ENCODE measurements at places on chromosomes 13 and 19.

DNA sequence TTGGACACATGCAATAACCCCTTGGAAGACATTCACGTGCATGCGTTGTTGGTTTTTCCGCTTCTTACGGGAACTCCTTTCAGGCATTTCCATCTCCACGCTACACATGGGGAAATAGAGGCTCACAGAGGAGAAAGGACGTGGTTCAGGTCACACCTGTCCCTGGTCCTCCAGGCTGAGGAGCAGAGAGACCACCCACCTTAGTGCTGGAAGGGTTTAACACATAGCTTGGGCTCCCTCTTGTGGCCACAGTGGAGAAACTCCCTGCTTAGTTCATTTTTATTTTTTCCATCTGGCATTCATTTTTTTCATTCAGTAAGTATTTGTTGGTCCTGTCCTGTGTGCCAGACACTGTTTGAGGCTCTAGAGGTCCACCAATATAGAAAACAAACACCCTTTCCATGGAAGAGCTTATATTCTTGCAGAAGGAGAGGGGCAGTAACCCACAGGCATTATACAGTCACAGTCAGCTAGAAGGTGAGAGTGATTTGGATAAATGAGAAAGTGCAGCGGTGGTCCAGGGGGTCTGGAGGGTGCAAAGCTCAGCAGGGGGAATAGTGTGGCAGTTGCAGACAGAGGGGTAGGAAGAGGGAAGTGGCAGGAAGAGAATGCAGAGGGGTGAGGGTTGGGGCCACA lies 24.2 kb upstream of the TTYH1 start:
- DNase-seq: peak; percentile 57

GRCh38 chr19:1167687-1168571 lies 6.1 kb downstream of the SBNO2 start:
- DNase-seq: peak; percentile 49

- no peak for DNase-seq
These were observed 21.2 kb upstream of the RBM26 start for GRCh38 chr13:79427265-79427664.

DNA sequence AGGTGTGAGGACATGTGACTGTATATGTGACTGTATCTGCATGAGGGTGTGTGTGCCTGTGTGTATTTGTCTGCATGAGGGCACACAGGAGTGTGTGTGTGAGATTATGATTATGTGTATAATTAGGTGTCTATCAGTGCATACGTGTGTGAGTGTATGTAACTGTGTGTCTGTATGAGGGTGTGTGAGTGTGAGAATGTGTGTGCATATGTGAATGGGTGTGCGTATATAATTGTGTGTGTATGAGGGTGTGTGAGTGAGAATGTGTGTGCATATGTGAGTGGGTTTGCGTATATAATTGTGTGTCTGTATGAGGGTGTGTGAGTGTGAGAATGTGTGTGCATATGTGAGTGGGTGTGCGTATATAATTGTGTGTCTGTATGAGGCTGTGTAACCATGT lies 3.0 kb upstream of the ACSBG2 start:
- DNase-seq: no peak

DNA sequence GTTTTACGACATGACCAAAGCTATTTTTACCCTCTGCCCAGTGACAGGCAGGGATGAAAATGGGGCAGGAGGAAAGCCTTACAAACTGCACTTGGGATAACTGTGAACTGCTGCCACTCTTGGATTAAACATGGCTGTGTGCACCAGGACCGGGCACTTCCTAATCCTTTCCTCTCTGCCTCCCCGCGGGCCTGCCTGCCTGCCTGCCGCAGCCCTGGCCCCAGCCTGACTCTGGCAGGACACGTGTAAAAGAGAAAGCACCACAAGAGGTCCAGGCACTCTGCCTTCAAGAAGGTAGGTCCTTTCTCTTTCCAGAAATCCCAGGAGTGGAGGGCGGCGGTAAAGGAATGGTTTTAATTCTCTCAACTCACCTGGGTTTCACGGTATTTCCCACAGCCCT lies 4.8 kb downstream of the TSHZ3 start:
- DNase-seq: no peak

DNA sequence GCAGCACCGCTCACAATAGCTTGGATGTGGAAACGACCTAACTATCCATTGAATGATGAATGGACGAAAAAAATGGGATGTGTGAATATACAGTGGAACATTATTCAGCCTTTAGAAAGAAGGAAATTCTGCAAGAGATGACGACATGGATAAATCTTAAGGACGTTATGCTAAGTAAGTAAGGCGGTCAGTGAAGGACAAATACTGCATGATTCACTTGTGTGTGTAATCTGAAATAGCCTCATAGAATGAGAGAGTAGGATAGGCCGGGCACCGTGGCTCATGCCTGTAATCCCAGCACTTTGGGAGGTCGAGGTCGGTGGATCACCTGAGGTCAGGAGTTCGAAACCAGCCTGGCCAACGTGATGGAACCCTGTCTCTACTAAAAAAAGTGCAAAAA lies 25.4 kb upstream of the ZNF766 start:
- no peak for DNase-seq

GRCh38 chr19:35125270-35125717 lies 9.6 kb downstream of the LGI4 start:
- DNase-seq: no peak

DNA sequence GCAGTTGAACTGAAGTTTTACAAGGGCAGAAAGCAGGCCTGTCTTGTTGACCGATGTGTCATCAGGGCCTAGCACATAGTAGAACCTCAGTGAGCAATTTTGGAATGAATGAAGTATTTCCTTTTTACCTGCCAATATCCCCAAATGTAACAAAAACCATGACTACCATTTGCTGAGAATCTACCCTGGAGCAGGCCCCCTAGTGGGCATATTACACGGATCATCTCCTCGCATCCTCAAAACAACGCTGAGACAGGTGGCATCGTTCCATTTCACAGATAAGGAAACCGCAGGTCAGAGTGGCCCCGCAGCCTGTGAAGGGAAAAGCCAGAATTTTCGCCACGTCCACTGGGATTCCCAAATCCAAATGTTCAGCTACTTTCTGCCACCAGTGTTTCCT lies 77.9 kb downstream of the CACNA1A start:
- peak; percentile 17 for DNase-seq

DNA sequence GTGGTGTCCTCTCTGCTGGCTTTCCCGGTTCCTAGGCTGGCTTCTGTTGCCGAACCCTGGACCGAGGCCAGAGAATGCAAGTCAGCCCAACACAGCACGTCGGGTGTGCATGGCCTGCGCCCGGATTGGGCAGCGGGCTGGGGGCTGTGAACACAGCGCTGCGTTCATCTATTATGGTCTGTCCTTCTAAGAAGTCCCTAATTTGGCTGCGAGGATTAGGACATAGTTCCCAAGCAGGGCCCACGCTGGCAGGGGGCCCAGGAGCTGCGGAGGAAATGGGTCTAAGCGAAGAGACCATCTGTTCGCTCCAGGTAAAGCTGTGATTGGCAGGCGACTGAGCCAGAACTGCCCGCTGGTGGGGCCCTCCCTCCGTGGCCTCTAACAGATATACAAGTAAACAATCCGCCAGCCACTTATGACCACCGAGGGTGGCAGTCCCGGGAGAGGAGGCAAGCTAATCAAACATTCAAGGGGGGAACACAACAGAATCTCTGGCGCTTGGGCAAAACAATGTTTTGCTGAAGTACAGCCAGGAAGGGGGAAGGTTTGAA lies 6.0 kb downstream of the SYCE2 start:
- peak; percentile 30 for DNase-seq

DNA sequence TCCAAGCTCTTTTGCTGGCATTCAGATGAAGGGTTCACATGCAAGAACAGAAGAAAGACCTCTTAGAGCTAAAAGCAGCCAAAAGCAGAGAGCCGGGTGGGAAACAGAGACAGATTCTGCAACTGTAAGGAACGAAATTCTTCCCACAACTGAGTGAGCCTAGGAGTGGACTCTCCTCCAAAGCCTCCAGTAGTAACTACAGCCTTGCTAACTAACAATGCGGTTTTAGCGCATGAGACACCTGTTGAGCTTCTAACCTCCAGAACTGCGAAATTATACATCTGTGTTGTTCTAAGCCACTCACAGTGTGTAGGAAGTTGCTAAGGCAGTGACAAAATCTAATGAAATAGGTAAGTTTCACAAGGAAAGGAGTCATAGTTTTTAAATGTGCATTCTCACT lies 98.1 kb upstream of the SLITRK1 start:
- no peak for DNase-seq

GRCh38 chr13:66367356-66367755 lies 862.8 kb downstream of the PCDH9 start:
- DNase-seq: no peak

GRCh38 chr19:36672368-36672767 lies 5.7 kb upstream of the ZNF461 start:
- DNase-seq: no peak

- DNase-seq: no peak
These were observed 139.4 kb downstream of the SIPA1L3 start for GRCh38 chr19:38046254-38047048.

GRCh38 chr13:113448885-113449692 lies 4.2 kb downstream of the ADPRHL1 start:
- peak; percentile 57 for DNase-seq

DNA sequence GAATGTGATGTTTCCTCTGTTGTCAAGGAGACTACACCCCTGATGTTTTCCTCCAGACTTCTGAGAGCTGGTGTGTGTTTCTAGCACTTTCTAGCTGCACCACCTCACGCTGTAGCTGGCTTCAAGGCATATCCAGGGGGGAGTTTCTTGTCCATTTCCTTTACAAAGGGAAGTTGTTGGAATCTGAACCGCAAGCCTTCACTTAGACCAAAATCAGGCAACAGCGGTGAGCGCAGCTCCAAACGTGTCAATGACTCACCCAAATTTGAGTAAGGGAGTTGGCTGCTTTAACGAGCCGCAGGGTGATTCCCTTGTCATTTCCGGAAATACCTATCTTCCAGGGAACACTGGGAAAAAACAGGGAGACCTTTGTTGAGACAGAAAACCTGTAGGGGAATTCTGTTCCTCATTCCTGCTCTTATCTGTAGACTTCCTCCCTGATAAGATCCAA lies 2.5 kb downstream of the LDLR start:
- peak; percentile 97 for DNase-seq

DNA sequence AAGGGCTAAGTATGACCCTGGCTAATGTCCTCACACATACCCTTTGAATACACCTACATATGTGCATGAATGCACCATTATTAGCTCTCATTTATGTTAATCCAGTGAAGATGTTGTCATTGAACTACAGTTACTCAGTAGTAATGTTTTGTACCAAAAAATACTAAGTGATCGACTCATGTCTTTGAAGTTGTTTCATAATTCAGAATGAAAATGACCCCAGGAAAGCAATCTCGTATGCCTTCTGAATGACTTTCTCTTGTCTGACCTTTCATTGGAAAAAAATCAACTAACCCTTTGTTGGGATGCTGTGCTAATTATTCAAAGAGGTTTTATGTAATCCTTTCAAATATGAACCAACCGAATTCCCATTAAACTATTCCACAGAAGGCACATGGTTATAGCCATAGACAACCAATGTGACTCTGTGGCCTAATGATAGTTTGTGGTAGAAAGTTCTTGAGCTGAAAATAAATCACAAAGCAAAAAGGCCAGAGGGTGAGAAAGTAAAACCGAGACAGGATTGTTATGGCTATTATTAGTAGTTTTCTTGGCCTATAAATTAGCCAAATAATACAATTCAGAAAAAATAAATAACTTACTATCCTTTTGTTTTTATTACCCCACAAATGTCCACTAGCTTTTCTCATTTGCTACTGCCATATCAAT lies 86.8 kb upstream of the STARD13 start:
- no peak for DNase-seq

GRCh38 chr19:40147693-40148347 lies 43.4 kb upstream of the MAP3K10 start:
- DNase-seq: peak; percentile 82

GRCh38 chr13:98997011-98997730 lies 19.3 kb upstream of the DOCK9 start:
- DNase-seq: no peak

DNA sequence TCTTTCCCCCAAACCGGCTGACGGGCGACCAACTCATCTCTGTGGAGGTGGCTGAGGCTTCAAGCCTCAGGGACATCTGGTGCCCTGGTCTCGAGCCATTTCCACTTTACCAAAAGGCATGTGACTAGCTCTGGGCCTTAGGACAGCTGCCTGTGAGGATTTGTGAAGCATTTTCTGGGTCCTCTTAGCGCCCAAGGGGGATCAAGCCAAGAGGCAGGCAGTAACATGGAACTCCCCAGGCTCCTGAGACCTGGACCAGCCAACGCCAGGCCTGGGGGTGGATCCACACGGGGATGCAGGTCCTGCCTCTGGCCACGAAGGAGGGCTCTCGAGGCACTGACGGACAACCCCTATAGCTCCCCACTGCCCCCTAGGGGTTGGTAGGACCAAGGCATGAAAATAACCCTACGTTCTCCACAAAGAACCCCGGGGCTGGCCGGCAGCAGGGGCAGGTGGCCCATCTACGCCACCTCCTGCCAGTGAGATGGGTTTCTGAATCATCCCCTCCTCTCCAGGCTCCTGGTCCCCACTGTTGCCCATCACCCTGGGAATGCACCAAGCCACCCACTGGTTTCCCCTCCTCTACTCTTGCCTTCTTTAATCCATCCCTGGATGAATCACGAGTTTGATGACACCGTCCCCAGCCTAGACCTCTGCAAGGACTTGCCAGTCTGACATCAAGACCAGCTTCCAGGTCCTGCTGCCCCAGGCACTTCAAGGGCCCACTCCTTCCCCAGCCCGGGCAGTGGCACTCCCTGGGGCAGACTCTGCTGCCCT lies 7.0 kb upstream of the MYDGF start:
- peak; percentile 56 for DNase-seq

DNA sequence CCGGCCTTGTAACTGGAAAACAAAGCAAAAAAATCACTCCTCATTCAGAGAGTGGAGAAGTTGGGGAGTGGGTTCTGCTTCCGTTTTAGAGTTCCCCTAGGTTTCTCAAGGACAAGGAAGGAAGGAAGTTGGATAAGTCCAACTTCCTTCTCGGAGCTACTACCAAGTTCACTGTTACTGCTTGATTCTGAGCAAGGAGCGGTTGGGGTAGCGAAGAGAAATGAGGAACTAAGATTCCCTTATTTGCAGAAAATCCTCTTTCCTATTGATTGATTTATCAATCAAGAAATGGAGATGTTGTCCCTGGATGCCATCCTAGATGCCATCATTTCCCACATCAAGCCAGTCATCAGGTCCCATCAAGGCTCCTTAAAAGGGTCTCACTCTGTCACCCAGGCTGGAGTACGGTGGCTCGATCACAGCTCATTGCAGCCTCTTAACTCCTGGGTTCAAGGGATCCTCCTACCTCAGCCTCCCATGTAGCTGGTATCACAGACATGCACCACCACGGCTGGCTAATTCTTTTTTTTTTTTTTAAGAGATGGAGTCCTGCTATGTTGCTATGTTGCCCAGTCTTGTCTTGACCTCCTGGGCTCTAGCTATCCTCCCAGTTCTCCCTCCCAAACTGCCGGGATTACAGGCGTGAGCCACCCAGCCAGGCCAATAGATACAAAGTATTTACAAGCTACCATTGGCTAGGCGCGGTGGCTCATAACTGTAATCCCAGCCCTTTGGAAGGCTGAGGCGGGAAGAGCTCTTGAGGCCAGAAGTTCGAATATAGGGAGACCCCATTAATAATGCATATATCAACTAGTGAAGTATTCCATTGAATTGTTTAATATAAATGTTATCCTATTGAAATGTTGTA lies 809 bp upstream of the B9D2 start:
- no peak for DNase-seq

All from epithelial cell of esophagus (primary cell).